ENCODE measurements at places on chromosomes 2 and 18.

DNA sequence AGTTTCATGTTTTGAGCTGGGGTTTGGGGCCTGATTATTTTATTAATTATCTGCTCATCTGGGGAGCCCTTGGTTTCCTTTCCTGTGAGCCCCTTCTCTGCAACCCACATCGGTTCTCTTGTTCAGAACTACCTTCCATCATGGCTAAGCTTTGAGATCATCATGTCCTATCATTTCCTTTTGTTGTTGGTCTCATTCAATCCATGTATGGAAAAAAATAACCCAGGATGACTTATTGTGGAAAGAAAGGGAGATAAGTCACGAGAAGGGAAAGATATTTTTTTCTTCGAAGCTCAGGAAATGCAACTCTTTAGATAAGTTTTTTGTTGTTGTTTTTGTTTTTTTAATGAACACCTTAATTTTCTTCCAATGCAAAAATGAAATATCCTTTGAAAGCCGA is 43.7 kb downstream of the EHD3 start:
- DNase-seq = no peak

DNA sequence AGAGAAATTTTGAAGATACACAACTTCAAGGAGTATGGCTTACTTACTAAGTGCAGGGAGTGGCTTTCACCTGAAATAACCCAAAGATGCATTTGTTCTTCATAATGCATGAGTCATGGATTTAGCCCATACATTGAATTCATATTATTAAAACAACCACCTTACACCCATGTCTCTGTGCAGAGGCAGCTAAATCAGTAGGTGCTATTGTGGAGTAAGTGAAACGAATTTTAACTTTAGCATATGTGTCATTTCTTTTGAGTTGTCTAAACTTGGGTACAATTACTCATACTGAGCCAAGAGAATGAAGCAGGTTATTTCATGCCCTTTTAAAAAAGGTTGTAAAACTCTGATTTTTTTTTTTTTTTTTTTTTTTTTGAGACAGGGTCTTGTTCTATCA is 11.0 kb upstream of the ANKRD29 start:
- no peak for DNase-seq

- DNase-seq = no peak
These were observed 1.2 kb downstream of the GPD2 start for GRCh38 chr2:156437272-156437930.

DNA sequence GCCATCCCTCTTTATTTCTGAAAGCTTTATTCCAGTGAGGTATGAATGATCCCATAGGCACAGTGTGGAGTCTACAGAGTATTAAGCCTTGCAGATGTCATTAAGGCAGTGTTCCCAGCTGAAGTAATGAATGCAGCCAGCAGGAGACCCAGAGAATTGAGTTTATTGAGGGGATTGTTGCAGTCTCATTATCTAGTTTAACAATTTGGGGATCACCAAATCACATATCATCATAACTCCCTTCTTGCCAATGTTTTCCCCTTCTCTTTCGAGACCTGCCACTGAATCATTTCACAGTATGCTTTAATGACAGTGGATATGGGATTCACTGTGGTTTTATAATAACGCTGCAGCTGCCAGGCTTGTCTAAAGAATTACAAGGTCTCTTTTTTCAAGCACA is 249.3 kb upstream of the FSHR start:
- DNase-seq = no peak

DNA sequence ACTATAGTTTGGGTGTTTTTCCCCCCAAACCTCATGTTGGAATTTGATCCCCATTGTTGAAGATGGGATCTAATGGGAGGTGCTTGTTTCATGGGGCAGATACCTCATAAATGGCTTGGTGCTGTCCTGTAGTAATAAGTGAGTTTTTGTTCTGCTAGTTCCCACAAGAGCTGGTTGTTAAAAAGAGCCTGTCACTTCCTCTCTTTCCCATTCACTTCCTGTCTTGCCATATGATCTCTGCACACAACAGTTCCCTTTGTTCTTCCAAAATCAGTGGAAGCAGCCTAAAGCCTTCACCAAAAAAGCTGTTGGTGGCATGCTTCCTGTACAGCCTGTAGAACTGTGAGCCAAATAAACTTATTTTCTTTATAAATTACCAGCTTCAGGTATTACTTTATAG is 768.2 kb upstream of the VRK2 start:
- no peak for DNase-seq

- no peak for DNase-seq
These were observed 26.7 kb upstream of the CD226 start for GRCh38 chr18:69974365-69974764.

GRCh38 chr18:37502036-37502435 is 63.6 kb downstream of the CELF4 start:
- DNase-seq = no peak

DNA sequence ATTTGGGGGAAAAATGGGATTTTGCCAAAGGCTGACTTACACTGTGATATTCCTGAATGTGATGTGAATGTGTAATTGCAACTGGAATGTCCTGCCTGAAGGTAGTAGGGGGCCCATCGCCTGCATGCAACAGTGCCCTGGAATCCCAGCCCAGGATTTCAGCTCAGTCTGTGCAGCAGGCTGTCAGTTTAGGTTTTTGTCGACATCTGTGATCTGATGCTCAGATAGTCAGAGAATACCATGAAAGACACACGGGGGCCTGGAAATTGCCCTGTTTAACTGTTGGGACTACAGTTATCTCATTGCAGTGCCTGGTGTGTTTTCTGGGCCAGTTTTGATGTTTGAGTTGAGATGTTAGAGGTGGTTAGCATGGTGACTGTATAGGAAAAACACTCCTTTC is 84.5 kb upstream of the HK2 start:
- no peak for DNase-seq

- DNase-seq = no peak
These were observed 33.7 kb upstream of the PDIA6 start for GRCh38 chr2:10846110-10846861.

GRCh38 chr18:67092141-67092540 is 424.4 kb downstream of the DSEL start:
- DNase-seq = no peak

GRCh38 chr2:47039913-47040562 is 115.1 kb downstream of the STPG4 start:
- DNase-seq = no peak

GRCh38 chr2:156892467-156893281 is 364.8 kb upstream of the GALNT5 start:
- DNase-seq = no peak

DNA sequence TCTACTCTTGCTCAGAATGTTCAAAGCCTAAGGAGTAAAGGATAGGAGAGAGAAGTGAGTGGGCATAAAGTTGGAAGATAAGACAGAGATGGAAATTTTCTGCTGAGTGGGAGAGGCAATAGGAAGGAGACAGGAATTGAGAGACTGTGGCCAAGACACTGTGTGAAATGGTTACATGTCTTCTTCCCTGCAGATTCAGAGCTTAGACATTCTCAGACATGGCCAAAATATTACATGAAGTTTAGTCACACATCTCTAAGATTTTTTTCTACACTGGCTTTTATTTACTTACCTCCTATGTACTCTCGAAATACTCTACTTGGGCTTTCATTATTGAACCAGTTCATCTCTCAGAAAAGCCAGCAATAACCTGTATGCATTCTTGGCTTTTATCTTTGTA is 363.0 kb upstream of the FANCL start:
- no peak for DNase-seq

DNA sequence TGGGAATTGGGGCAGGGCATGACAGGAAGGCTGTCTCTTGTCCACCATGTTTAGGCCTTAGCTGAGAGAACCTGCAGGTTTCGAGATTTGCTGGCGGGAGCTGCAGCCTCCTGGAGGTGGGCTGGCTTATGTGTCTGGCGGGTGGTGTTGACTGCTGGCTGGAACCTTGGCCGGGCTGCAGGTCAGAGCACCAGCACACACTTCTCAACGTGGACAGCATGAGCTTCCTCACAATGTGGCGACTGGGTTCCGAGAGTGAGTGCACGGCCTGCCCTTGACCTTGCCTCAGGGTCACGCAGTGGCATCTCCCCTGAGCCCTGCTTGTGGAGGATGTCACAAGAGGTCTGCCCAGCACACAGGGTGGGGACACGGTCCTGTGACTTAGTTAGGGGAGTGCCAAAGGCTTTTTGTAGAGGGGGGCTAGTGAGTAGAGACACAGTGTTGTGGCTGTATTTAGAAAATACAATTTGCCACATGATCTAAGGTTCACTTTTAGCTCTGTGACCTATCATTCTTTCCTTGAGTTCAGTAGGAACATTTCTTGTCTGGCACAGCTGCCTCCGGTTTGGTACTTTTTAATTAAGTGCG is 134.8 kb downstream of the SEPTIN10 start:
- no peak for DNase-seq

DNA sequence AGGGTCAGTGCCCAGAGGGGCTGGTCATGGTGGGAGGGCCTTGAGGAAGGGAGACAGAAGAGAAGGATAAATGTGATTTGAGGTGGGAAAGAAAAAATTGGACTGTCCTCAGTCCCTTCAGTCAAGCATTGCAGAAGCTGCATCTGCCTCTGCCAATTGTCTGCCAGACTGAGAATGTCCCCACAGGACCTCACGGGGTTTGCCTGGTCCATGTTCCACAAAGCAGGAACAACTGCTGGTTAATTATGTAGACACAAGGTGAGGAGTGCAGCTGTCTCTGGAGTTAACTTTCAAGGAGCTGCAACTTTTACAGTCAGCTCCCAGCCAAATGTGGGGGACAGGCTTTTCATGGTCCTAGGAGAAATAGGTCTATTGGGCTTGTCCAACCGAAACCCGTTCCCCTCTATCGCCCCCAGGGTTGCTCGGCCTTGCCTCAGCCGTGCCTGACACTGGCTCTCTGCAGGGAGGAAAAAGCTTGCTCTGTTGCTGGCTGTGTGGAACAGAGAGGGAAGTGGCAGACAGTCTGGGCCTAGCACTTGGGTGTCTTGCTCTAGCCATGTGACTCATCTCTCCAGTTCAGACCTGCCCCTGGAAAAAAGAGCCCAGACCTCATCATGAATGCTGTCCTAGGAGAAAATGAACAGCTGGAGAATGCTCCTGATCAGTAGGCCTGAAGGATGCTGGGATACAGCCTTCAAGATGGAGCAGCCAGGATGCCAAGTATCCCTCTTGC is 31.1 kb upstream of the PAX8 start:
- no peak for DNase-seq

DNA sequence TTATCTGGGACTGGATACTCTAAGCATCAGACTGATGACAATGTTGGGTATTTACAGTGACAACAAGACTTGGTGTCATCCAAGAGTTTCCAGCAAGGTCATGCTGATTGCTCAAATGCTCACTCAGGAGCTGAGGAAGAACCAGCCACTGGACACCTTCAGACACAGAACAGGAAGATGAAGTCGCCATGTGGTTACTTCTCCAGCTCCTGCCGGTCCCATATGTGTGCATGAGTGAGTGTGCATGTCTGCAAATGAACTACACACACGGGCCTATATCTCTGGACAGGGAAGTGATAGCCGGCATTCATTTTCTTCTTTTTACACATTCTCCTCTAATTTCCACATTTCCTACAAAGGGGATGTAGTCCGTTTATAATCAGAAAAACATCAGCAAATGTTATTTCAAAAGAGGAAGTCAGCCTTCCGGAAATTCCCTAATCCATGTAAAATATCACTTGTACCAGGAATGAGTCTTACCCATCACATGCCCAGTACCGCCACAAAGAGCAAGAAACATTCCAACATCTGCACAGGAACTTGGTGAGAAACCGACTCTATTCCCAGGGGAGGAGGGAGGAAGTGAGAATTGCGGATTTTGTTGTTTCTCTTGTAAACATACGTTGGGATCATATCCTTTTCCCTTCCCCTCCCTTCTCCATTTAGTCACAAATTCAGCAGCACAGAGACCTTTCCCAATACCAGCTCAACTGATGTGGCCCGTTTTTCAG is 10.8 kb downstream of the RFX8 start:
- peak; percentile 98 for DNase-seq

GRCh38 chr18:71336576-71337210 is 1047.8 kb downstream of the SOCS6 start:
- no peak for DNase-seq

GRCh38 chr2:226835796-226836547 is at the start of gene RHBDD1:
Gene RHBDD1 (plus strand): TSS chr2:226836054. CDS start chr2:226864694, 28,640 bp downstream.
- DNase-seq = peak; percentile 90

DNA sequence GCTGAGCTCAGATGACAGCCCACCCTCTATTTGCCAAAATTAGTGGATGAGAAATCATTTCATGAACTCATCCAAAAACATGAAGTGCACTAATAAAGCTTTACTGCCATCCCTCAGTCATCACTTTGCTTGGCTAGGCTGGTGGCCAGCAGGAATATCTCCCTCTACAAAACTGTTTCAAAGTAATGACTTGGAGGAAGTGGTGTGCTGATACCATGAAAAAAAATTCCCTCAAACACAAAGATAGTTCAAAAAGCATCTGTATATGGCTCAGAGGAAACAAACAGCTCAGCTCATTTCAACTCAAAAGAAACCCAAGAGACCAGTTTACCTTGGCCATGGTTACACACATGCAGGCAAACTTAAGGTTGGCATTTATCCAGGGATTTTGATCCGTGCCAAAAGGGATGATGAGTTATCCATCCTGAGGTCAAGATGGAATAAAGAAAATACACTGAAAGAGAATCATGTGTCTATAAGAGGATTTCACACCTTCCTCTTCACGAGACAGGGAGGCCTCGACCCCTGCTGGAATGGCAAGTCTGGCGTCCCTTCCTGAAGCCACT is 18.4 kb upstream of the WIPF1 start:
- DNase-seq = no peak
